ENCODE measurements at places on chromosomes 12 and 14. TPM values are rescaled to one million over a fixed set of nuclear protein-coding genes. Genes with fewer than 3 reads are reported as not detected.

The DDX23 gene
- 31.9 TPM for polyA plus RNA-seq

DNA sequence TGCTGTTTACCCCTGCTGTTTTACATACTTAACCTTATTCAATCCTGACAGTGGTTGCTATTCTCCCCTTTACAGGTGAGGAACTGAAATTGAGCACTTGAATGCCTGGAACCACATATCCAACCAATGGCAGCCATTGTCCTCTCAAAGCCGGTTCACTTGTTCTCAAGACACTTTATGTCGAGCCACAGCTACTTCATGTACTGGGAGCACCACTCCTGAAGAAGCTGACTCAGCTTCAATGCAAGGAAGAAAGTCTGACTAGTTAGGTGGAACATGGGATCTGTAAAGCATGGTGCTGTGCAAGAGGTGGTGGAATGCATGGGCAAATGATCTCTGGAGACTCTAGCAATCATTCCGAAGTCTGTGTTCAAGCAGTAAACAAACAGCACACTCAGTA is 113.9 kb upstream of the CPM start:
- DNase-seq: no peak

DNA sequence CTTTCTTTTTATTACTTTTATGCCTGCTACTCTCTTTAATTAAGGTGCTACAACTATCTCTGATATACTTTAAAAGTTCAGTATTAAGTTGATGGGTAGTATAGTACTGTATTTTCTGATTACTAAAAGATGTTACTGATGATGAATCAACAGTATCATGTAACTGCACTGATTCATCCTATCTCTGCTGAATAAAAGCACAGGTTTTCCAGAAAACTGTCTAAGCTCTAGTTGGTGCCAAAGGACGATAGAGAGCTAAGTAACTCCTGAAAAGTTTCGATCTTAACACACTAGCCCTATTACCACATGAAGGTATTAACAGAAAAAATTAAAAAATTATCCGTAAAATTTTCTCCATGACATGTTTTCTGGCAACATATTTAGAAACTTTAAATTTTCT is 2.1 kb downstream of the SCAF11 start:
- DNase-seq: no peak

GRCh38 chr14:63563370-63564026 is 20.3 kb upstream of the PPP2R5E start:
- no peak for DNase-seq

The CARMIL3 gene
- 1.5 TPM for polyA plus RNA-seq

GRCh38 chr12:95473231-95473883 is 595 bp upstream of the METAP2 start:
- peak; percentile 54 for DNase-seq

The SLCO1A2 gene
- polyA plus RNA-seq: 0.15 TPM

The TGFB3 gene
- 5.2 TPM for polyA plus RNA-seq

- DNase-seq: no peak
Observed at GRCh38 chr12:11902525-11902875, 168.2 kb upstream of the BCL2L14 start.

The CEBPE gene
- polyA plus RNA-seq: not detected

- no peak for DNase-seq
Observed at GRCh38 chr14:45267071-45267470, 14.1 kb upstream of the MIS18BP1 start.

DNA sequence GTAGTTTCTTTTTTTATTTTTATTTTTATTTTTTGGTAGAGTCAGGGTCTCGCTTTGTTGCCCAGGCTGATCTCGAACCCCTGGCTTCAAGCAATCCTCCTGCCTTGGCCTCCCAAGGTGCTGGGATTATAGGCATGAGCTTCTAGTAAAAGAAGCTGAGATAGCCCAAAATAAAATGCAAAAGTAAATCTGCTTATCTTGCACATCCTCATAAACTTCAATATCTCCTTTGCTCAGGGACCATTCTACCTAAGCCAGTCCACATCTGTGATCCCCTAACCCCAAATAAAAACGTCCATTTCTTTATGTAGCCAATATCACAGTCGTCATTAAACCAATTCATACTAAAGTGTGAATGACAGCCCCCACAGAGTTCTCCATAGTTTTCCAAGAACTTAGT is 36.3 kb downstream of the ATF7 start:
- no peak for DNase-seq

The PFKM gene
- 69.6 TPM for polyA plus RNA-seq

All from kidney (tissue), 22 donors.